ENCODE measurements at places on chromosomes 4 and X.

GRCh38 chr4:6658597-6659075 lies 18.2 kb downstream of the MRFAP1 start:
- DNase-seq = peak; percentile 55

GRCh38 chr4:87567191-87567590 lies 38.0 kb upstream of the SPARCL1 start:
- DNase-seq = peak; percentile 17

- DNase-seq = no peak
These were observed 11.5 kb downstream of the DRP2 start for GRCh38 chrX:101231080-101231479.

GRCh38 chr4:176262243-176262642 lies 6.8 kb downstream of the ASB5 start:
- DNase-seq = no peak

DNA sequence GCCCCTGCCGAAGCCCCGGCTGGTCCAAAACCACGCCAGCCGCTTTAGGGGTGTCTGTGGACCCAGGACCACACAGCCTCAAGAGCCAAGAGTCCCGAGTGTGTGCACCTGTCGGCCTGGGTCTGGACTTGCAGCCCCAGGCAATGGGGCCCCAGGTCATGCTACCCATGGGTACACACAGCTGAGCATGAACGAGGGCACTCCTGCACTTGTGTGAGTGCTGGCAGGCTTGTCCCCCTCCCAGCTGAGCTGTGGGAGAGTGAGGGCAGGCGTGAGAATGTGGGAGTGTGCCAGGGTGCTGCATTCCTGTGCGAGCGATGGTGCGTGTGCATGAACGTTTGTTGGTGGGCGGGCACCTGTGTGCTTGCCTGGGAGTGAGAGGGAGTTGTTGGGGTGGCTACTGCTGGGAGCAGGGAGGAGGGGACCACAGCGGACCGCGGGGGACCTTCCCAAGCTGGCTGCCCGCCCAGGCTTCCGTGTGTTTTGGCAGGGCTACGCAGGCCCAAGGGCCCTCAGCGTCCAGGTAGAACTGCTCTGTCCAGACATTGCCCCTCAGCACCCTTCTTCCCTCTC lies 30.8 kb downstream of the BLOC1S4 start:
- DNase-seq = peak; percentile 48

All from fibroblast of lung (primary cell).